NT2/D1 (cell line): ENCODE measurements at places on chromosomes 3 and 15.

GRCh38 chr3:123832692-123833397 is 51.3 kb downstream of the MYLK start:
- DNase-seq = no peak

DNA sequence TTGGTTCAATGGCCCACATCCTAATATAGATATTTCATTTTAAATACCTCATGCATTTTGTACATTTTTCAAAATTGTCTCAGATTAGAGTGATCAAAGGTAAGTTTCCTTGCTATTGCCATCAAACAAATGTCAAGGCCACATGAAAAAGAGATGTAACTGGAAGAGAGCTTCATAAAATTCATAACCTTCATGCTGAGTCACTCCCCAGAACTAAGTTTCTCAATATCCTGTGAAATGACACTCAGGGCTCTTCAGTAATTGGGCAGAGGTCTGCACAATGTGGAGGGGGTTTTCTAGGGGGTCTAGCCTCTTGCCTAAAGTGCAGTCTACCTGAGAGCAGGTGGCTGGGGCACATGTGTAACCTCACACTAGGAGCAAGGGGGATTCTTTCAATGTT is 152.2 kb upstream of the SLC2A2 start:
- no peak for DNase-seq

DNA sequence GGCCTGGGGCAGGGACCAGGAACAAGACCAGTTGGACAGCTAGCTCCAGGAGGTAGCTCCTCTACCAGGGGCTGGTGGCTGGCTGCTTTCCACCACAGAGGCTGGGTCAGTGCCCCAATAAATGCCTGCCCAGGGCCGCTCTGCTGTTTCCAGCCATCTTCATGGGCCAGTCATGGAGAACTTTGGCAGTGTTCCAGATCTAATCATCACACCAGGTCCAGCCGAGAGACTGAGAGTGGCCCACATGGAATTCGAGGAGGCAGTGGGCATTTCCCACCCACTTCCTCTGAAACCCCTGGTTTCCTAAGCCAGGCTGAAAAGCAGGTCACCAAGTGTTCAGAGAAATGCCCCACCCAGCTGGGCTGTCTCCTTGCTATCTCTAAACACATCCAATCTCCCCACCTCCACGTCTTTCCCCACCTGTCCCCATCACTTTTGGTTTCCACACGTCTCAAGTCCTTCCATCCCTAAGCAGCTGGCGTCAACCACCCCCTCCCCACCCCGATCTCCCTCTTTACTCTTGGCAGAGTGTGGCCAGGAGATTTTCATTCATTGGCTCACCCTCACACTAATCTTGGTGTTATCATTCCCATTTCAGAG is 190.0 kb upstream of the LINGO1 start:
- DNase-seq = no peak

GRCh38 chr15:100651253-100651652 is 48.9 kb downstream of the ASB7 start:
- DNase-seq = no peak
